LHCN-M2 (cell line): ENCODE measurements at places on chromosomes 2 and 18. TPM values are rescaled to one million over a fixed set of nuclear protein-coding genes. Genes with fewer than 3 reads are reported as not detected.

DNA sequence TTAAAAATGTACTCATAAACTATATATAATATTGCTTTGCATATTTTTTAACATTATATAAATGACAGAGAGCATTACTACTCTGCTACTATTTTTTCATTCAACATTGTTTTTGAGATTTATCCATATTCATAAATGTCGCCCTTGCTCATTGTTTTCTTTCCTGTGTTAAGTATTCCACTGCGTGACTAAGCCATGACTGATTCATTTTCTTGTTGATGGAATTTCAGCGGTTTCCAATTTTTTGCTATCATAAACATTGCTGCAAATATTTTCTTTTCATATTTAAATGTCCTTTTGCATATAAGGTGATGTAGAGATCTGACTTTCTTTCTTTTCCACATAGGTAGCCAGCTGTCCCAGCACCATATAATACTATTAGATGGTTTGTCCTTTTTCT is 57.6 kb downstream of the SFXN5 start:
- DNase-seq: peak; percentile 64

GRCh38 chr2:26764906-26765305 is 822 bp downstream of the SLC35F6 start:
- DNase-seq: no peak

GRCh38 chr18:24443870-24444269 is 16.6 kb upstream of the HRH4 start:
- no peak for DNase-seq

DNA sequence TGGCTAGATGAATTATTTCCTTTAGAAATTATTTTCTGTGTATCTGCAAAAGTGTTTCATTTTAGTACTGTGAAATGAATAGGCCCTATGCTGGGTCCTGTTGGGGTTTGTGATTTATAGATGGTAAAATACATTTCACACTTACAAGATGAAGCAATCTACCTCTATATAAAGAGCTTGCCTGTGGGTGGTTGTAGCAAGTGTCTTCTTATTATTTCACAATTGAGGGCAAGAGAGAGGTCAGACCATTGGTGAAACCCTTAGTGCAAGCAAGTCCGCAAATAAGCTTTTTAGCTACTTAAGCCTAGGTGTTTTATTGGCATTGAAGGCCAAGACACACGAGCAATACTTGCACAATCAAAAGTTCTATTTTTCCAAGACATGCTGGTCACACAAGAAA is 153.1 kb downstream of the FMNL2 start:
- no peak for DNase-seq

DNA sequence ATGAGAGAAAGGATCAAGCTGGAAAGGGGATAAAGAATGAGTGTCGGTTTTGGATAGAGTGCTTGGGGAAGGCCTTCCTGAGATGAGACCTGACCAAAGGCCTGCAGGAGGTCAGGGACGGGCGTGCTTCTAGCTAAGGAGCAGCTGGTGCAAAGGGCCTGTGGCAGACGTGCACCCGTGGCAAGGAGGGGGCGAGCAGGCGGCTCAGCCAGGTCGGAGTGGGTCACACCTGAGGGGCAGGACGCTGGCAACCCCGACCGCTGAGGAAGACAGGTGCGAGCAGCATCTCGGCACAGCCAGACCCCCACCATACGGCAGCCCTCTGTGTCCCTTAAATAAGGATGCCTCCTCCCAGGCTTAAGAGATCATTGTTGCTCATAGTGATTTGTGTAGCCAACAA is 48.1 kb downstream of the ODC1 start:
- no peak for DNase-seq

- DNase-seq: peak; percentile 89
Measured at GRCh38 chr2:9191041-9191481, 15.6 kb upstream of the ASAP2 start.

DNA sequence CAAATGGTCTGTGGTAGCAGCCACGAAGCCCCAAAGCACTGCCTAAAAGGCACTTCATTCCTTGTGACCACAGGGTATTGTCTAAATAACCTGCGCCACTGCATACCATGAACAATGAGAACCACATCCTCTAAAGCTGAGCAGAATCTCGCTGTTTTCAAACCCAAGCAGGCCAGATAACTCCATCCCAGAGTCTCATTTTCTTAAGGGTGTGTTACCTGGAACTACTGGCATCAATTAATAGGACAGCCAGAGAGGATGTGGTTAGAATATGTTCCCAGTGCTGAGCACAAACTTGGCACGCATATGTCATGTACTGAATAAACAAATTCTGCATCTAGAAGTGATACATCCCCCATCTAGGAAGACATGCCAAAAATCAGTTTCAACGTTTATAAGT is 13.0 kb downstream of the VPS4B start:
- peak; percentile 83 for DNase-seq

DNA sequence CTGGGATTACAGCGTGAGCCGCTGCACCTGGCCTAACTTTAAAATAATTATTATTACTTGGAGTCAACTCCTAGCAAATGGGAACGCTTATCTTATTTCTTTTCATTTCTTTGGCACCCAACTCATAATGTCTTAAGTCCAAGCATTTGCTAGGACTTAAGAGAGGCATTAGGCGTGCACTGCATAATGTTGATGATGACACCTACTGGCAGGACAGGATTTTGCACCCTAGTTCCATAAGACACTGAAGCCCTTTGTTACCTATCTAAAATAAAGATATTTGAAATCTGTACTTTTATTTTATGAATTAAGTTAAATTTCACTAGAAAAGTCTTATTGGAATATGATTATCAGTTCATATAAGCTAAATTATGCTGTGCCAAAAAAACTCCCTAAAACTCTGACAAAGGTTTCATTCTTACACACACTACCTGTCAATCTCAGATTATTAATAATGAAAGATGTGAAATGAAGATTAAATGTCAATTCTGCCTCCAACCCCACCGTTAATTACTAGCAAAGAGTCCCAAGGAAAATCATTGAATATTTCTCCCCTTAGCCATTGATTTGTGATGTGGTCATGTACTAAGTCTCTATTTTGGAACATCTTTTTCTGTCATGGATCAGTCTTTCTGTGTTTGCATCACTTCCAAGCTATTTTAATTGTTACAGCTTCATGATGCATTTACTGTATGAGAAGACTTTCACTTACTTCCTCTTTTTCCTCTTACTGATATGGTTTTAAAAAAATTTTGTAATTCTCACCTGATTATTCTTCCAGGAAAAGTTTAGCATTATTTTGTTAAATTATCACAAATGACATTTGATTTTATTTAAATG is 12.7 kb upstream of the CDH2 start:
- peak; percentile 67 for DNase-seq

KCNF1 gene
- total RNA-seq: 0.19 and 0.29 TPM in 2 replicates
